Hypothalamus (tissue), 51 donors: ENCODE measurements at places on chromosomes 1 and 21.

DNA sequence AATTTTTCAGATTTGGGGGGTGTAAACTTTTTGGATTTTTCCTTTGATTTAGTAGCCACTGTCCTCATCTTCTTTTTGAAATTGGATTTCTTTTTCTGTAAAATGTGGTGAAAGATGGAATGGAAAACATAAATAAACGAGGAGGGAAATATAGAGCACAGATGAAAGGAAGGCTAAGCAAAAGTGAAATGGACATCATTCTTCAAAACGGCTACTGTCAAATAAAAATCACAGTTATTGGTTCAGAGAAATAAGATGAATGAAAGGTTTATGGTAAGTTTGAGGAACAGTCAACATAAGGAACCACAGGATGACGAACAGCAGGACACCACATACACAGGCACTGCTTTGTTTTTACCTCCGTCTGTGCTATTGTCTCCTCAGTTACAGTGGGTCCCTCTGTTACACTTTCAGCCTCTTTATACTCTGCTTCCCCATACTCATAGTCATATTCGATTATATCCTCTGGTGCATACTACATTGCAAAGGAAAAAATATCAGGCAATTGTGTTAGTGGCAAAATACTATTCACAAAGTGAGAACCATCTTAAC lies 82.4 kb downstream of the COL11A1 start:
- DNase-seq = no peak

DNA sequence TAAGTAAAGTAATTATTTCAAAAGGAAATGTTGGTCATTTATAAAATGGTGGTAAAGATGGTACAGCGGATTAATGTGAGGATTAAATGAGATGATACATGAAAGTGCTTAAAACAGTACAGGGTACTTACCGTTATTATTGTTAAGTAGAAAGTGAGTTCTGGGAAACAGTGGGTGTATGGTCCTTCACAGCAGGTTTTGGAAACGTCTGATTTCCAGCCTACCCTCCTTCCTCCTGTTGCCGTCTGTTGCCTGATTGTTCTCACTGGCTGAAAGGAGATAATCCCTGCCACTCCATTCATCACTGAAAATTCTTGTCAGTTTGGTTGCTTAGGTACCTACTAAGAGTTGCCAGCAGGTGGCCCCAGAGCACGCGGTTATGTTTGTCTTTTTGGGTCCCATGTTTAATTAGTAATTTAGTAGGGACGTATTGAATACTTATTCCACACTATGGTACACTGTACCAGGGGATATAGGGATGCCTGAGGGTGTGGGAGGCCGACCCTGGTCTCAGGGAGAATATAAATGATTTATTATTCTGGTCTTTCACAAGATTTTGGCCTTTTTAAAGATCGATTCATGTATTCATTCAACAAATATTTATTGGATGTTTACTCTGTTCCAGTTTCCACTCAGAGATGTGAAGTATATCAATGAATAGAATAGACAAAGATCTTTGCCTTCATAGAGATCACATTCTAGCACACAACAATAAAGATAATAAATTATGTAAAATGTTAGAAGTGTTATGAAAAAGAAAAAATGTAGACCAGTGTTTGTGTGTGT lies 30.8 kb upstream of the RPTN start:
- peak; percentile 43 for DNase-seq

GRCh38 chr1:42931108-42931539 lies 27.5 kb downstream of the SLC2A1 start:
- no peak for DNase-seq

GRCh38 chr1:50774759-50775351 lies 185.2 kb downstream of the FAF1 start:
- no peak for DNase-seq

GRCh38 chr1:62897788-62898187 lies 113.9 kb downstream of the ATG4C start:
- no peak for DNase-seq

DNA sequence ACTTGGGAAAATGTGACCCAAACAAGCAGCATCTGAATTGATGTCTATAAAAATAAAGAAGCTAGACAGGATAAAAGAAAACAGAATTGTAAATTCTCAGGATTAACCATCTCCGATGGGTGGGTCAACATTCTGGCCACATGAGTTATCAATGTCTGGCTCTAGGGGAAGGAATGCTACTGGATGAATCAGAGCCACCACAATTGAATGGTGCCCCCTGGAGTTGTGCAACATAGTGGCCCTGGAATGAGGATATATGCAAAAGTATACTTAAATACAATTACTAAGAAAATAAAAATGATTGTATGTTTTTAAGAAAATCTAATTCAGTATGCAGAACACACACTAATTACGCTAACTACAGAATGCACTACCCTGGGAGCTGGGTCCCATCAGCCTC lies 185.6 kb downstream of the TGFBR3 start:
- DNase-seq = no peak

DNA sequence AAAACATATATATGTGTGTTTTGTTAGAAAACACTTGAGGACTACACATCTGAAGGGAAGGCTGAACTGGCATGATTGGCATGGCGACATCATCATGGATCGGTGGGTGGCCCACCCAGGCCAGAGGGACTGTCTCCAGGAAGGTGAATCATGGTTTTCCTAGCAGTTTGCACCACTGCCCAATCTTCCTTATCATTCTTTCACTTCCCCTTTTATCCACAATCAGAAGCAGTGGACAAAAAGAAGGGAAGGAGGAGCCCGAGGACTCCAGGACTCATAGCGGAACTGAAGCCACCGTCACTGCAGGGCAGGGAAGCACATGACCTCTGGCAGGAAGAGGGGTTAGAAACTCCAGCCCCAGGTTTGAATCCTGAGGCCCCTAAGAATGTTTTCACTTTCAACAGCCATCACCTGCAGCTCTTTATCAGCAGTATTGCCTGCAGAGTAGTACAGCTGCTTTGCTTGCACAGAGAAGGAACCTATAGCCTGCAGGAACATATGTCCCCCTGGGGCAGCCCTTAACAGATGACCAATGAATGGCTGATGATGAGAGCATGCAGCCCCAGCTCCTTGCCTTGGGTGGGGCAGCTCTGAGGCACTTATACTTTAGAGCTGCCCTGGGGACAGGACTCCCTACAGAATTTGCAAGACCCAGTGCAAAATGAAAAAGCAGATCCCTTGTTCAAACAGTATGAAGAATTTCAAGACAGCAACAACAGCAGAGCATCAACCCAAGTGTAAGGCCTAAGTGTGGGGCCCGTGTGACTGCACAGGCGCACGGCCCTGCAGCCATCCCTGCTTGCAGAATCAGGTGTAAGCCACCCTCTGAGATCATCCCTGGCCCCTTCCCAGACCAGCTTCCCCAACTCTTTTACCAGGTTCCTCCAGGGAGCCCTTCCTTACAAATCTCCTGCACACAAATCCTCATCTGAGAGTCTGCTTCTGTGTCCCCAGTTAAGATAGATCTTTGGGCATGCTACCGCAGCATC lies 241.8 kb upstream of the IRF2BP2 start:
- no peak for DNase-seq

GRCh38 chr1:192951691-192952460 lies 107.3 kb downstream of the UCHL5 start:
- no peak for DNase-seq

DNA sequence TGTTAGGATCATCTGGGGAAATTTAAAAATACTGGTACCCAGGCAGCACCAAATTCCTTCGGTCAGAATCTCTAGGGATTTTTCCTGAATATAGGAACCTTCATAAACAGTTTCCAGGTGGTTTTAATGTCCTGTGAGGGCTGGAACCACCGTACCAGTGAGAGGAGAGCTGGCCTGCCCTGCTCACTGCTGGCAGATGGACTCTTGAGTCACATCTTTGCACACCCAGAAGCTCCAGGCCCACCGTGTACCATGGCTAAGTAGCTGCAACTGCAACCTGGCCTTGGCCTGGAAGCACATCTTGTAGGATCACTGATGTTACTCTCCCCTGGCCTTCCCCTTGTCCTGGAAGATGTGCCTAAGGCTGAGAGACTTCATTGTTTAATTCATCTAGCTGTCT lies 181.5 kb downstream of the DISC1 start:
- no peak for DNase-seq

DNA sequence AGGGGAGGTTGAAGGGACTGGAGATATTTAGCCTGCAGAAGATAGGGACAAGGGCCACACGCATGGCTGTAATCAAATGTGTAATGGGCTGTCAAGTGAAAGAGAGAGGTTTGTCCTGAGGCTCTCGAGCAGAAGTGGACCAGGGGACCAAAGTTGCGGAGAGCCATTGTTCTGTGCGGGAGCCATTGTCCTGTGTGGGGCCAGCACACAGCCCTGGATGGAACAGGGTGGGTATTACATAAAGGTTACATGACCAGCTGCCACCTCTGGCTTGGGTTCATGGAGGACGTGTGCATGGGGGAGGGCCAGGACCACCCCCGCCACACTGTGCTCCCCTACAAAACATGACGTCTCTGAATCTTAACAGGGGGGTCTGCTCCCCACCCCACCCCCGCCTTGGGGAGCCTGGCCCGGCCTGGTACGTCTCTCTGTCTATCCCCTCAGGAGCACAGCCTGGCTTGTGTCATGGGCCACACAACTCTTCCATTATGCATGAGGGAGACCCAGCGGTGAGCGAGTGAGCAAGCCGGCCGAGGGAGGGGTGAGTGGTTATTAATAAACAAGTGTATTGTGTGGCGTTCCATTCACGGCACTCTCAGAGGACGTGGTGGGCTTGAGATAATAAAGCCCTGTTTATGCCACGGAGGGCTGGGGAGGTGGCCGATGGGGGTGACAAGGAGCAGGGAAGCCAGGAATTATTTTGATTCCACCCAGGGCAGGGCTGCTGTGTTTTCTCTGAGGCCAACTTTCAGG lies at the start of gene NFASC:
NFASC (plus strand) TSS at position 703 of the 753 bp plus-strand sequence. CDS start 73,454 bp downstream, outside the sequence.
- DNase-seq = no peak

- DNase-seq = no peak
Measured at GRCh38 chr1:94609619-94610018, 68.1 kb upstream of the F3 start.

DNA sequence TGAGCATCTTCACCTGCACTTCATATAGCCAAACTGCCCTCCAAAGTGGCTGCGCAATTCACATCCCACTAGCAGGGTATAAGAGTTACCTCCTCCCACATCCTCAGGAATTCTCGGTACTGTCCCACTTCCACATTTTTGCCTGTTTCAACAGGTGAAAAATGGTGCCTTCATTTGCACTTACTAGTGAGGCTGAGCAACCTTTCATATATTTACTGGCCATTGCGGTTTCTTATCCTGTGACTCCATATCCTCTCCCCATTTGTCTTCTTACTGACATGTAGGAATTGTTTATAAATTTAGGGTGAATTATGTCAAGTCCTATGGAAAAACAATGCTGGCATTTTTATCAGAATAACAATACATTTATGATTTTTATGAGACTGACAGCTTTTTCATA lies 61.9 kb downstream of the NIBAN1 start:
- DNase-seq = no peak

- no peak for DNase-seq
Measured at GRCh38 chr1:39409055-39409816, 82.2 kb upstream of the BMP8A start.

DNA sequence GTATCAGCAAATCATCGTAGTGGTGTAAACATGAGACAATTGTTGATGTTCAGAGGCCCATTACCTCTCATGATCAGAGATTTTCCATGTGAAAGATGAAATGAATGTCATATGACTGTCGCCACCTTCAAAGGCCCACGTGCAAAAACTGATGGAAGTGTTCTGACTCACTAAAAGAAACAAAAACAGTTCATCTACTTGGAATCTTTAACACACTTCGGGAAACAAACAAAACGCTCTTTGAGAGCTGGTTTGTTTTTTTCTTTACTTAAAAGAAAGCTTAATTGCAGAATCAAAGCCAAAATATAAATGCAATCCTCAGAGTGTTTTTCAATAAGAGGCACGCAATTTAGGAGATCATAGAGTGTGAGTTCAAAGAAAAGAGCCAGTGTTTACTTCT lies 100.8 kb downstream of the PLPPR4 start:
- DNase-seq = no peak

DNA sequence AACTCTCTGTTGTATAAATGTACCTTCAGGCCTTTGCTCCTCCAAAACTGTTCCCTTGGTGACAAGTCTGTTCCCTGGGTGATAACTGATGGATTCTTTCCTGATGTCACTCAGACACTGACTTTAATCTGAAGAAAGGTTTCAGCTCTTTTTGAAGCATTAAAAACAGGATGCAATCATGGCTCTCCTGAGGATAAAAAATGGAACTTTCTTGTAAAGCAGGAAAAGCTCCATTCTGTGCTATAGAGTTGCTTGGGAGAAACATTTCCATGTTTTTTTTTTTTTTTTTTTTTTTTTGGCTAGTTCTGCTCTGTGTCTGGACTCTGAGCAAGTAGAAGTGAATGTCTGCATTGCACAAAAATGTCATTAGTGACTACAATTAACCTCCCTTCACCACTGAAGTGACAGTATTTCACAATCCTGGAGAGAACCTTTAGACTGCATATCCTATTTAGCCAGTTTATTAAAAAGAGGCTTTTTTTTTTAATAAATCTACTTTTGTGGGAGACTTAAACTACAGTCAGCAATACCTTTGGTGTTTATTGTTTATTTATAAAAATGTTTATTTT lies 101.7 kb upstream of the PRMT6 start:
- DNase-seq = no peak

DNA sequence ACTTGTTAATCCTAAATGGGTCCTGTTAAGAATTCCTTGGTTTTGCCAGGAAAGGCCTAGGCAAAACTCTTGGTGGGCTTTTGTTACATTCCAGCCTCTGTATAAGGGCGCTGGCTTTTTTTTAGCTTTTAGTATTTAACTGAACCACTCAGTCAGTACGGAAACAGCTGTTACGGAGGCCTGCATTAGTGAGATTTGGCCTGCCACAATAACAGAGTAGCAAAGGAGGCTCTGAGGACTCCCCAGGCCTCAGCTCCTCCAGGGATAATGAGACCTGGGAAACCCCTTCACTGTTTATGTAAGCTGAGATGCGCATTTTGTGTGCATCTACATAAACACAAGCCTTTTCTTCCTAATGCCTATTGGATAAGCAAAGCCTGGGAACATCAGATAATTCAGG lies 210.2 kb downstream of the APP start:
- no peak for DNase-seq

- no peak for DNase-seq
Measured at GRCh38 chr1:91564888-91565701, 64.4 kb downstream of the CDC7 start.

GRCh38 chr1:153866045-153866850 lies 56.5 kb downstream of the GATAD2B start:
- no peak for DNase-seq

DNA sequence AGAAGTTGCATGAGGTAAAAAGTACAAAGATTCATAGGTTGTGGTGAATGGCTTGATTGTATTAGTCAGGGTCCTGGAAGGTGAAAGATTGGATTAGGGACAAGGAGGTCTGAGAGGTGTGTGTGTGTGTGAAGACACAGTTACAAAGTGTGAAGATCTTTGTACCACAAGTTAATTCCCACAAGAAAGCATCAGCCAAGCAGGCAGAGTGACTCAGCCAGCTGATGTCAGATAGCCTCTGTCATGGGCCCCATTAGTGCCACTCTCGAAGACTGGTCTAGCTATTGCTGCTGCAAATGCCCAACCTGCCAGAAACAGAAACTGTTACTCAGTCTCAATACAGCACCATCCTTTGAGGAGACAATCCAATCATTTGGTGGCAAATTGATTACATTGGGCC lies 96.5 kb downstream of the DTL start:
- no peak for DNase-seq

GRCh38 chr1:65209005-65209885 lies 61.2 kb downstream of the AK4 start:
- DNase-seq = no peak
